SJSA1 (cell line): ENCODE measurements at places on chromosomes 6 and 20. TPM values are rescaled to one million over a fixed set of nuclear protein-coding genes. Genes with fewer than 3 reads are reported as not detected.

OR2H2 gene
- not detected in 2 replicates for total RNA-seq

SOBP gene
- 0.31 and 1.4 TPM in 2 replicates for total RNA-seq

RAMACL gene
- 0.24 and 0.50 TPM in 2 replicates for total RNA-seq

DNA sequence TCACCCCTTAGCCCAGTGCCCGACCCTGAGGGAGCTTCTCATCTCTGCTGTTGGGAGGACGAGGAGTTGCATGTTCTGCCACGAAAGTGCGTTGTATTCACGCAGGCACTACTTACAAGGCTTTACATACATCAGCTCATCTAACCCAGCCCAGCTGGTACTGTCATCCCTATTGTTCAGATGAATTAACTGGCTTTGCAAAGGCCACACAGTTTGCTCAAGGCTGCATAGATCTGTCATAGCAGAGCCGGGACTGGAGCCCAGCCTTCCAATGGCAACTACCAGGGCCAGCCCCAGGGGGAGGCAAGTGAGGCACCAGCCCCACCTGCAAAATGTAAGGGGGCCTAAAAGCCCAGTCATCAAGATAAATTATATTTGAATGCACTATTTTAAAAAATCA, 257.6 kb downstream of the NFATC2 start:
- no peak for DNase-seq

- peak; percentile 62 for DNase-seq
These were observed 712 bp downstream of the DEK start for GRCh38 chr6:18263418-18264218.

GRCh38 chr6:150725795-150726194, 126.1 kb downstream of the PLEKHG1 start:
- DNase-seq, result no peak

DNA sequence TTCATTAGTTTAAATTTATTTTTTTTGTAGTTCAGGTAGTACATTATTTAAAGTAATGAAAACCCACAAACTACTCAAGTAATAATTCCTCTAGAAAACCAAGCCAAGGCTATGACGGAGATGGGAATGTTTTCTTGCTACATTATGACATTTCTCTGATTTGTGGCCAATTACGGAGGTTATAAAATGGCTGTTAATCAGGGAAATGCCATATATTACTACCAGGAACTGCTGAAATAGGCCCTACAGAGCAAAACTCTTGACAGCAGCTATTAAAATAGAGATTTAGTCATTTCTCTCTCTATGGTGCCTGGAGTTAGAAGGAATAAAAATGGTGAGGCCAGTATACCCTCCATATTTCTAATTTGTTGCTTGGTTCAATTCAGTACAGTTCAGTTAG, 280.0 kb downstream of the ARHGAP18 start:
- no peak for DNase-seq

- no peak for DNase-seq
These were observed 112.1 kb upstream of the BCLAF1 start for GRCh38 chr6:136401749-136402148.

DNA sequence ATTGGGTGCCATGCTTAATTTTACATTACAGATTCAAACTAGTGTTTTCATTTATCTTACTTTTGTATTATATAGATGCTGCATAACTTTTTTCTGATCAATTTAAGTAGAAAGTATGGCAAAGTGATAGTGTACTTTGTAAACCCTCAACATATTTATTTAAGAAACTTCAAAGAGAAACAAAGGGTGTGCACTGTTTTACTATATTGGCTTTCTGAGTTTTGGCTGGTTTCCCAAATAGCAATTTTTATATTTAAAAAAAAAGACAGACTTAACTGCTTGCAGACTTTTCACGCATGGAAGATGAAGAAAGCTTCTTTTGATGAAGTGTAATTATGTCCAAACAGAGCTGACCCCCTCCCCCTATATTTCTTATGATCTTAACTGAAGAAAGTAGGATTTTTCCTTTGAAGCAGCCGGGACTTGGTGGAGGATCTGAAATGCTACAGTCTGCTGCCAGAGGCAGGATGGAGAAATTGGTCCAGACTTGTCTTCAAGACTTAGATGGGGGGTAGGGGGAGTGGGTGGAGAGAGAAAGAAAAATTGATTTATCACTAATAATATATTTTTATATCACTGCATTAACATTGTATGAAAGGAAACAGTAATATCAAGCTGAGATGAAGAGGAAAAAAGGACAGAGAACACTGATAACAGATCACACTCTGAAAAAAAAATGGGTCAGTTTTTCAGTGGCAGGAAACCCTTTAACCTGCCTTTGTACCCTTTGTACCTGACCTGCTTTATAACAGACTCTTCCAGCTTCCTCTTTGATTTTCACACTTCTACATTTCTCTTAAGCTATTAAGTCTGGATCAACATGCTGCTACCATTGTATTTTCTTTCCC, 56.0 kb upstream of the SUPT3H start:
- no peak for DNase-seq

DNA sequence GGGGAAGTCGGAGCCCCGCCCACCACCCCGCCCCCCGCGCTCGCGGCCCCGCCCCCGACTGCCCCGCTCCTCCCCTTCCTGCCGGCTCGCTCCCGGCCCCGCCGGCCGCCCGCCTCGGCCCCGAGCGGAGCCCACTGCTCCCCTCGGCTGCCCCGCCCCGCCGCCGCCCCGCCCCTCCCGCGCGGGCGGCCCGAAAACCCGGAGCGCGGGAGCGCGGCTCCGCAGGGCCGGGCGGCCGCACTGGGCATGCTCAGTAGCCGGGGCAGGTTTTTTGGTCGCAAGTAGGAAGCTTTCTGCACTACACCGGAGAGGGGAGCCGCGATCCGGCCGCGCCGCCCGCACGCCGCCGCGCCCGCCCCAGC, at the start of gene CDYL:
Gene CDYL, plus strand, starts transcription at position 274 of the 362 bp plus-strand sequence. CDS start 380 bp downstream, outside the sequence.
- DNase-seq, result no peak

- DNase-seq, result no peak
These were observed 22.2 kb upstream of the PHACTR3 start for GRCh38 chr20:59581993-59582679.
